ENCODE measurements at places on chromosomes 11 and 22. TPM values are rescaled to one million over a fixed set of nuclear protein-coding genes. Genes with fewer than 3 reads are reported as not detected.

The KLHDC7B gene
- 12.0 TPM for total RNA-seq

The UVRAG gene
- 21.1 TPM for total RNA-seq

The KRTAP5-10 gene
- not detected for total RNA-seq

The LRRN4CL gene
- total RNA-seq: 0.34 TPM

The MS4A15 gene
- total RNA-seq: not detected

The MRGPRE gene
- not detected for total RNA-seq

Measured in activated CD8-positive, alpha-beta T cell treated with anti-CD3 and anti-CD28 coated beads, Interleukin-2, amount 10 ng/mL, durations not matched to agents 7 days and 5 days (primary cell).